Mucosa of descending colon (tissue), 3 donors: ENCODE measurements at places on chromosomes 5 and 9. TPM values are rescaled to one million over a fixed set of nuclear protein-coding genes. Genes with fewer than 3 reads are reported as not detected.

PHYHD1 gene
- 19.0 TPM for total RNA-seq

ARID3C gene
- not detected for total RNA-seq

DNA sequence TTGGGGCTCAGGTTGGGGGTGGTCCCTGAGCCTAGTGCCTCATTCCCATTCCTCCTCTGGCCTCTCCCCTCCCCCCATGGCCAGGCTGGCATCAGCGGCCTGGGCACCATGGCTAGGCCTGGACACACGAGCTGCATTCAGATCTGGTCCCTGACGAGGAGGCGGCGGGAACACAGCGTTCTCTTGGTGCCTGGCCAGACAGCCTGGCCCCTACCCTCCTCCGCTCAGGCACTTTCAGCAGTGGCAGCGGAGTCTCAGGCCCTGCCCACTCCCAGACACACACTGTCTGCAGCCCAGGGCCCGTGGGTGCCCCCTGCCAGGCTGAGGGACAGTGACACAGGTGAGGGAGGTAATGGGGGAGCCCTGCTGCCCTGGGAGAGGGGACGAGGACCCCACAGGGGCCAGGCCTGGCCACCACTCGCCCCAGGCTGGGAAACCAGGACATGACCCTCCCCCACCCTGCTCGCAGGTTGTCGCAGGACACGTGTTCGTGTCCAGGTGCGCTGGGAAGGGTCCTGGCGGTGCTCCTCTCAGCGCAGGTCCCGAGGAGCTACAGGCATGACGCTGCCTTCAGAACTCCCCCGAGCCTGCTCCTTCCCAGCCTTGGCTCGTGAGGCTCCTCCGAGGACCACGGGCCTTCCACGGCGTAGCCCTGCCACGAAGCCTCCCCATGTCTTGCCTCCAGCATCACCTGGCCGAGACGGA is 19.9 kb upstream of the UBAC1 start:
- no peak for DNase-seq

DNA sequence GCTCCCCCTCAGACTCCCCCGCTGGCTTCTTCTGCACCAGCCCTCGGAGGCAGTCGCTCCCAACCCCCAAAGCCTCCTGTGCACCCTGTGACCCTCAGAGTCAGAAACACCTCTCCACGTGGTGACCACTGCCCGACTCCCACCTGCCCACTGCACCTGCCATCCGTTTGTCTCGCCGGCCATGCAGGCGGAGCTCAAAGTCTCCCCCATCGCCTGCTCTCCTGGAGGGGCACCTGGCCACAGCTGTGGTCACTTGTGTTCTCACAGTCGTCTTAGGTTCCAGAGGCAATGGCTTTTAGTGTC is 38.2 kb downstream of the MRPL36 start:
- DNase-seq: no peak

GRCh38 chr9:133153227-133154096 is 10.3 kb downstream of the GBGT1 start:
- DNase-seq: no peak

DNA sequence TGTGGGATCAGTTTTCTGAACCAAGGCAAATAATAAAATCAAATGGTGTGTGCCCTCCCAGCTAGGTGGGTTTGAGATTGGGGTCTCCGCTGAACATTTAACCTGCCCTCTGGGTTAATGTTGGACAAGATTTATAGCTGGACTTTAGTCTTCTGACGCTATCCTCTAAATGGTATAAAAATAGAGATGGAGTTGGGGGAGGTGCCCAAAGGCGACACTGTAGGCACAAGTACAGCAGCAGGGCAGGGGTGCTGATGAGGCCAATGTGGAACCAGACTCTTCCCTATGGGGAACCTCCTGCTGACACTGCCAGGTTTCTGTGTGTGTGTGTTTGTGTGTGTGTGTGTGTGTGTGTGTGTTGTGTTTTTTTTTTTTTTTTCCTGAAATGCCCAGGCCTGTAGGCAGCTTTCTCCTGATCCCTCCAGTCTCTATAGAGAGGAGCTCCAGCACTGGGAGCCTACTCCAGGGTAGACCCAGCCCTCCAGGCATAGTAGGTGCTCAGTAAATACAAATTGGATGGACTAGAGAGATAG is 37.9 kb downstream of the PCDH1 start:
- DNase-seq: peak; percentile 73

DNA sequence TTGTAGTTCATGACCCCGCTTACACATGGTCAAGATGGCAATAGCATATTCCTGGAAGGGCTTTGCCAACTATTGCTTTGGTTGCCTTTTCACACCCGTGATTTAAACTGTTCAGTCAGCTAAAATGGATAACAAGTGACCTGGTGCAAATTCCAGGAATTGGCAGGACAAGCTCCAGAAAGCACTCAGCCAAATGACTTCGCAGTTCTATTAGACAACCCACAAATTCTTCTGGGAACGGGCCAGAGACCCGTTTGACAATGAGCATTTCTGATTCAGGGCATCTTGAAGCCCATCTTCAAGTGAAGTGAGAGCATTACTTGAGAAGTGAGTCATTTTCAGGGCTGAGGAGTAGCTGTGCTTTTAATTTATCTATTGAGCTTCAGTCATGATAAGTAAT is 165.0 kb downstream of the DROSHA start:
- DNase-seq: no peak
